ENCODE measurements at places on chromosomes 16 and 17.

GRCh38 chr16:89118361-89119165 lies 24.9 kb downstream of the ACSF3 start:
- no peak for DNase-seq

GRCh38 chr17:77126519-77126918 lies 14.2 kb upstream of the SEC14L1 start:
- no peak for DNase-seq

DNA sequence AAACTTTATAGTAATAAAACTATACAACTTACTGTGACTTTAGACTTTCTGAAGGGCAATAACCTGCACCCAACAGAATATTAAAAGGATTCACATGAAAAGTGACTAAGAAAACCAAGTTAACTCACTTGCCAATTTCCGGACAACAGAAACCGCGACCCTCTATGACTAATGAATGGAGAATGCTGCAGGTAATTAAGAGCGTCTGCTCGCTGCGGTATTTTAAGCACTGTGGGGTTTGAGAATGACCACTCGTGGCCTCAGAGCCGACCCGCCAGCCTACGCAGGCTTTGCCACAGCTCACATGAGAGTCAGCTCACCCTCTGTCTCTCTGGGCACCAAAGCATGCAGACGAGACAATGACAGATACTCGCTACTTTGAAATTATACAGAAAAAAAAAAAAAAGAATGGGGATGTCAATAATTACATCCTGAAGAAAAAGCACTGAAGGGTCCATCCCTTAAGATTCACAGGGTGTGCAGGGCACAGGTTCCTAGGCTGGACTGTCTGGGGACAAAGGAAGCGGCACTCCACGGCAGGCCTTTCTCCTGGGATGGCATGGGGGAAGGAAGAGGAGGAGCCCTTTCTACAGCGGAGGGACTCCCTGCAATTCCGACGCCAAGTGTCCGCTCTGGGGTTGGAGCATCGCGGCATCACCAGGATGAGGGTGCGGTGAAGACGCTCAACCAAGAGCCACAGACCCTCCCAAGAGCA lies 35.0 kb downstream of the ZCCHC14 start:
- DNase-seq, result peak; percentile 59

- no peak for DNase-seq
These were observed 3.6 kb downstream of the RNF112 start for GRCh38 chr17:19414396-19415280.

DNA sequence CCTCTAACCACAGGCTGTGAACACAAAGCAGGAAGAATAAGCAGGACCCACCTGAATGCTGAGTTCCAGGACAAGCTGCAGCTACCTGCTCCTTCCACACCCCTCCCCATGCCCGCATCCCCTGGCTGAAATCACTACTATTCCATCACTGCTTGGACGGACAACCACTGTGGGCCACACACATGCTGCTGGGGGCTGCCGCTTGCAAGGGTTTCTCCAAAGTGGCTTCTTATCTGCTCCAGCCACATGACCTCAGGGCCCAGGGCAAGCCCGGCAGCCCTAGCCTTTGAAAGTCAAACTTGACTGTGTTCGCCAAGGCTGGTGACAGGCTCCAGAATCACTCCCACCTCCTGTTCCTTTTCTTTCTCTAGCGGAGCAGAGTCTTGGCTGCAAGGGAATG lies 18.4 kb downstream of the FA2H start:
- DNase-seq, result no peak

DNA sequence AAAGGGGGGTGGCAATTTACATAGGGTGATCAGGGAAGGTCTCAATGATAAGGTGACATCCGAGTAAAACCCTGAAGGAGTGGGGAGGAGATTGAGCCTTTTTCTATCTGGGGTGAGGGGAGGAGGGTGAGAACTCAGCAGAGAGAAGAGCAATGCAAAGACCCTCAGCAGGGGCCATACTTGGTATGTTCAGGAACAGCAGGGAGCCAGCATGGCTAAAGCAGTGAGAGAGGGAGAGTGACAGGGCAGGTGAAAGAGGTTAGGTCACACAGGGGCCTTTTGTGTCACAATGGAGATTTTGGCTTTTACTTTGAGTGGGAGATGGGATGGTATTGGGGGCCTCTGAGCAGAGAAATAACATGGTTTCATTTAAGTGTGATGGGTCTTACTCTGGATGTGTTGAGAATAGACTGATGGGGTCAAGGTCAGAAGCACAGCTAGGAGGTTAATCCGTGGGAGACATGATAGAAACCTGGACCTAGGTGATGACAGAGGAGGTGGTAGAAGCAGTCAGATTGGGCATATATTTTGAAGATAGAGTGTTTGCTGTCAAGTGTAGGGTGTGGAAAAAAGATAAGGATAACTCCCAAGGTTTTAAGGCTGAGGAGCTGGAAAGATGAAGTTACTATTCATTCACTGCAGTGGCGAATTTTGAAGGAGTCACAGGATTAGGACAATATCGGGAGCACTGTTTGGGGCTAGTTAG lies 6.2 kb downstream of the SP2 start:
- no peak for DNase-seq

- peak; percentile 99 for DNase-seq
These were observed 8.7 kb downstream of the CLEC19A start for GRCh38 chr16:19294156-19294649.

DNA sequence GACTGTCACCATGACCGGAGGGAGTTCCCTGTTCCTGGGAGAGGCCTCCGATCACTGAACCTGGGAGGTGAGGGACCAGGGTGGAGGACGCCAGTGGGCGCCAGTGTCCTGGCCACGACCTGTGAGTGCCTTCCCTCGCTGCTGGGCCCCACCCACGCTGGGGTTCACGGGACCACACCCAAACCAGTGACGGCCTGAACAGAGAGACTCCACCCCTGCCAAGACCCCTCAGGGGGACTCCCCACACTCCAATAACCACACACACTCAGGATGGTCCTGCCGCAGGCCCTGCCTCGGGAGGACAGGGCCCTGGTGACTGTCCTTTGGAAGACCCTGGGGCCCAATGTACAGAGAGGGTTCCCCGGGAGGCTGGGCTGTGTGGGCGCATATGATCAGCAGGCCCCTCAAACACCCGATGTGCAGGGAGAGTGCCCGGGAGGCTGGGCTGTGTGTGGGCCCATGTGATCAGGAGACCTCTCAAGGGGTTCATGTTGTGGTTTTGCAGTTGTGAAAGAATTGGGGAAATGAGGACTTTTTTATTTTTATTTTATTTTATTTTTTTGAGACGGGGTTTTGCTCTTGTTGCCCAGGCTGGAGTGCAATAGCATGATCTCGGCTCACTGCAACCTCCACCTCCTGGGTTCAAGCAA lies 26.6 kb downstream of the TPSD1 start:
- peak; percentile 45 for DNase-seq

DNA sequence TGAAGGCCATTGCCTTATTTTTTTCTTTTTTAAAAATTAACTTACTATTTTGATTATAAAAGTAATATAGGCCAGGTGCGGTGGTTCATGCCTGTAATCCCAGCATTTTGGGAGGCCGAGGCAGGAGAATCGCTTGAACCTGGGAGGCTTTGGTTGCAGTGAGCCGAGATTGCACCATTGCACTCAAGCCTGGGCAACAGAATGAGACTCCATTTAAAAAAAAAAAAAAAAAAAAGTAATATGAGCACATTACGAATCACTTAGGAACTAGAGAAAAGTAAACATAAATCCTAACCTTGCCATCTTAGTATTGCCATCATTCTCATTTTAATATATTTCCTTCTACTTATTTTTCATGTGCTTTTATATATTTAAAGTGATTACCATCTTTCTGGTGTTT lies 12.9 kb upstream of the TACO1 start:
- no peak for DNase-seq

- peak; percentile 34 for DNase-seq
These were observed 33.5 kb upstream of the BCO1 start for GRCh38 chr16:81204798-81205680.

DNA sequence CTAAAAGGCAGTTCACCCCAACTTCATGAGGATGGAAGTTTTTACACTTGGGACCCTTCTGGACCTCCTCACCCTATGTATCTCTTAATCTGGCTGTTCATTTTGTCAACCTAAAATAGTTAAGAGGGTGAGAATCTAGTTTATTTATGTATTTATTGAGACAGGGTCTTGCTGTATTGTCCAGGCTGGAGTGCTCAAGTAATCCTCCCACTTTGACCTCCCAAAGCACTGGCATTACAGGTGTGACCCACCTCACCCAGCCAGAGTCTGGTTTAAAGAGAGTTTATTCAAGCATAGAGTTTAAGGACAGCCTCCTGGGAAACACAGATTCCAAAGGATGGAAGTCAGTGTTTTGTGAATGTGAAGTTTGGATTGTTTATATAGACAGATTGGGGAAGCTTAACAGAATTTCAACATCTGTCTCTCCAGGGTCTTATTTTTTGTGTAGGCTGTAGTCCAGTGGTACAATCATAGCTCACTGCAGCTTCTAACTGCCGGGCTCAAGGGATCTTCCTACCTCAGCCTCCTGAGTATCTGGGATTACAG lies 8.0 kb upstream of the APPBP2 start:
- no peak for DNase-seq

GRCh38 chr17:56319531-56319930 lies 166.3 kb downstream of the ANKFN1 start:
- DNase-seq, result peak; percentile 58

DNA sequence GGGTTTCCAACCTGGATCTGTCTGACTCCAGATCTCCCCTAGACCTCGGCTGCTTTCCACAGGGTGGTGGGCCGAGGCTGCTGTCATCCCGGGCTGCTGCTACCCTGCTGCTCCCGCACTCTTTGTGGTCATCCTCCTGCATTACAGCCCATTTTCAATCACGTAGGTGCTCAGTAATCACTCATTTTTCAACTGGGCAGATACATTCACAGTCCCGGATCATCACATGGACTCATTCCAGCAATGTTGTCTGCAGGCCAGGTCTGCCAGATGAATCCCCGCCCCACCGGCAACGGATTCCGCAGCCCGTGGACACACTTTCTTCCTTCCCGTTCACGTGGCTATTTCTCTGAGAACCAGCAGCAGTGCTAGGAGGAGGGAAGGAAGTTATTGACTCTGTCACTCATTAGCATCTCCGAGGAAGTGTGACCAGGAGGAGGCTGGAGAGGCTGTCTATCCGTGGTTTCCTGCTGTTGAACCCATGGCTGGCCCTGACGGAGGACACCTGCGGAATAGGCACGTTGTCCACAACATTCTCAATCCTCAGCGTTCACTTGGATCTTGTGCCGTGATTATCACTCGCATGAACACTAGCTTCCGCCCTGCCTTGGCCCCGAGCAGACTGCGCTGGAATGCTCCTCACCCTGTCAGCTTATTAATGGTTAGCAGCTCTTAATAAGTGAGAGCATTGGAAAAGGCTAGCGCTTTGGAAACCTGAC lies 14.7 kb upstream of the ZCCHC14 start:
- DNase-seq, result peak; percentile 46

GRCh38 chr16:25013751-25014499 lies 1.2 kb downstream of the ARHGAP17 start:
- DNase-seq, result peak; percentile 72

GRCh38 chr16:86610779-86611524 lies 32.6 kb downstream of the FOXL1 start:
- DNase-seq, result no peak

GRCh38 chr16:75555213-75555706 lies 792 bp downstream of the TMEM231 start:
- no peak for DNase-seq

DNA sequence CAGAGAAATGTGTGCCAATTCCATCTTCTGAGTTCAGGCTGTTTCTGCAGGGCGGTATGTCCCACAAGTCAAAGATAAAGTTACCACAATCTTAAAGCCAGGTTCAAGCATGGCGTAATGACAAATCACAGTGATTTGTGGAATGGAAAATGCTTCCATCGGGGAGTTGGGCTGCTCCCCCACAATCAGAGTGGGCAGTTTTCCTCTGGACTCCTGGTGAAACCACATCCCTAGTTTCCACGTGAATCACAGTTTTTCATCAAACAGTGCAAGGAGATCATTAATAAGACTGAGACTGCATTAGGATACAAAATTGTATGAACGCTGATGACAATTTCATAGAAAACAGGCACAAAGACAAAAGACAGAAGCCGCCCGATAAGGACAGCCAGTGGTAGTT lies 3.6 kb downstream of the LITAF start:
- DNase-seq, result no peak

DNA sequence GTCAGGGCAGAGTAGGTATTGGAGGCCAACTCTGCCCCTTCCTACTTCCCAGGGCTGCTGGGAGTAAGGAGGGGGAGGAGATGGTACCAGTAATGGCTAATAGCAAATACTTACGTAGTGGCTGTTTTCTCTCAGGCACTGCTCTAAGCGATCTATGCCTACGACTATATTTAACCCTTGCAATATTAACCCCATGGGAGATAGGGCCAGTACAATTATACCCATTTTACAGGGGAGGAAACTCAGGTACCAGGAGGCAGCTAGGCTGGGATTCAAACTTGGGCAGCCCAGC lies 50.6 kb downstream of the RMI2 start:
- DNase-seq, result no peak

DNA sequence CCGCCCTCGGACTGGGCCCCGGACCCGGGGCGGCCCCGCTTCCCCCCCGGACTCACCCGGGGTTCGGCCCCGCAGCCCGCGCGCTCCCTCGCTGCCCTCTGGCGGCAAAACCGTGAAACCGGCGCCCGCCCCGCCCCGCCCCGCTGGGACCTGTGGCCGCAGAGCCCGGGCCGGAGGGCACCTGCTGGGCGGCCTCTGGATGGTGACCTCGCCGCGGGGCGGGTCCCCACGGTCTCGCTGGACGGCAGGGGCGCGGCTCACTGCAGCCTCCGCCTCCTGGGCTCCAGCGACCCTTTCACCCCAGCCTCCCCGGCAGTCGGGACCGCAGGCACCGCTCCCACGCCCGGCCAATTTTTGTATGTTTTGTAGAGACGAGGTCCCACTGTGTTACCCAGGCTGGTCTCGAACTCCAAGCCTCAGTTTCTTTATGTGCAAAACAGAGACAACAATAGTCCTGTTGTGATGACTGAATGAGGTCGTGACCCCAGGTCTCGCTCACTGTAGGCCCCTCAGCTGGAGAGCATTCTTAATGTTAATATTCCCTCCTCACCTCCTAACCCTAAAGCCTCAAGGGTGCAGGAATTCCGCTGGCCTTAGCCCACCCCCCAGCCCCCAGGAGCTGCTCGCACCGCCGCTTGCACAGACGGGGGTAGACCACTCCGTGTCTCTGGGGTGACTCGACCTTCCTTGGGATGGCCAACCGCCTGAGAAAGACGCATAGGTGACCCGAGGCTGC lies 33.7 kb upstream of the RPH3AL start:
- peak; percentile 11 for DNase-seq

DNA sequence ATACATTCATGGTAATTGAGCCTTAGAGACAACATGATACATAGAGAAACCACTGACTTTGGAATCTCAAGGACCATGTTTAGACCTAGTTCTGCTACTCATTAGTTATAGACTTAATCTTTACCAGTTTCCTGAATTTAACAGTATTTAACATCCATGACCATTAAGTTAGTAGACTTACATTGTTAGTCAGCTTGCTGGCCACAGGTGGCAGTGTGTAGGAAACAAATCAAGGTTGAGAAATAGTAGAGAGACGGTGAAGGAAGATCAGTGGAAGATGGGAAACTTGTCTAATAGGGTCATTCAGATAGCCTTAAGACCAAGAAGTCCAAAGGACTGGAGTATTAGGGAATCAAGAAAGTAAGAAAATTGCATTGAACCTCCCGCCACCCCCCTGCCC lies 31.0 kb downstream of the OMG start:
- DNase-seq, result peak; percentile 12

Measured in MV-4-11 (cell line).